OCI-M1 (cell line): ENCODE measurements at places on chromosomes 7 and 10.

DNA sequence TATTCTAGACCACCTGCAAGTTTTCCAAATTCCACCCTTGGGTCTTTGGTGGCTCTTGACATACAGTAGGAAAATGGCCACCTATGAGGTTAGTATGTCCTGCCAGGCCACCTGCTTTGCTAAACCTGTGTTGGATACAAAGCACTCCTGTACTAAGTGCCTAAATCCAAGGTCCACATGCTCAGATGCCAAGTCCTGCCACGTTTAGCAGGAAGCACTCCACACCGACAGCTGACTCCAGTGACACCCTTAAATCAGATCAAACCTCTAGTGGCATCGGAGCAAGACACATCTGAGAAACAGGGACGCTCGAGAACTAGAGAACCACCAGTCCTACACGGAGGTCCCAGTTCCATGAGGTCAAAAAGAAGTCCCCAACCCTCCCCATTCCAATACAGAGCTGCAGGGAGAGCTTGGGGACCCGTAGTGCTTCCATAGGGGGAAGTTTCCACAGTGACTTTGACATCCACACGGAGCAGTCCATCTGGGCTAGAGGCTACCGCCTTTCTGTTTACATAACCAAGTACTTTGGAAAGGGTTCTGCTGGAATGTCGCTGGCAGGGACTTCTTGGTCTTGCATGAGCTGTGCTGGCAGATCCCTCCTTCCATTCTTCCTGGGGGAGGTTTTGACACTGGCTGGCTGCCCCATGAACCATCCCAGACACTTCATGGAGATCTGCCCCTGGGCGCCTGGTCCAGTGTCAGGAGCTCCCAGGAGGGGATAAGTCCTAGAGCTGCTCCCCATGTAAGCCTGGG, 290.6 kb downstream of the PRPF18 start:
- DNase-seq: no peak

GRCh38 chr10:30493609-30494530, 59.9 kb downstream of the MAP3K8 start:
- DNase-seq: peak; percentile 96

DNA sequence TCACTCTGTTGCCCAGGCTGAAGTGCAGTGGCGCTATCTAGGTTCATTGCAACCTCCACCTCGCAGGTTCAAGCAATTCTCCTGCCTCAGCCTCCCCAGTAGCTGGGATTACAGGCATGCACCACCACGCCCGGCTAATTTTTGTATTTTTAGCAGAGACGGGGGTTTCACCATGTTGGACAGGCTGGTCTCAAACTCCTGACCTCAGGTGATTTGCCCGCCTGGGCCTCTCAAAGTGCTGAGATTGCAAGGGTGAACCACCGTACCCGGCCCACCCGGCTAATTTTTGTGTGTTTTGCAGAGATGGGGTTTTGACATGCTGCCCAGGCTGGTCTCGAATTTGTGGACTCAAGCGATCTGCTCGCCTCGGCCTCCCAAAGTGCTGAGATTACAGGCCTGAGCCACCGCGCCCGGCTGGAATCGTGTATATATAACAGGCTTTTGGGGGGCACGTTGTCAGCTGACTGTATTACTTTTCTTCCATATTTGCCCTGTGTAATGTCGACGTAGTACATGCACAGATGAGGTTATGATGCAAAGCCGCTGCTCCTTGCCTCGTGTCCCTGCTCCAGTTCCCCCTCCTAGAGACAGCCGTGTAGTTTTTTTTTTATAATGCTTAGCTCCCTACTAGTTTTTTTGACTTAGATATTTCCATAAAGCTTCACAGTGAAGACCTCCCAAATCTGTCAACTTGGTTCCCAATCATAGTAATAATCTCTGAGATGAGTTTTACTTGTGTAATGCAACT, 883 bp upstream of the TRA2A start:
- no peak for DNase-seq

GRCh38 chr7:17392846-17393245, 94.4 kb downstream of the AHR start:
- no peak for DNase-seq

- DNase-seq: no peak
These were observed 25.3 kb downstream of the BCAP29 start for GRCh38 chr7:107605218-107605815.

DNA sequence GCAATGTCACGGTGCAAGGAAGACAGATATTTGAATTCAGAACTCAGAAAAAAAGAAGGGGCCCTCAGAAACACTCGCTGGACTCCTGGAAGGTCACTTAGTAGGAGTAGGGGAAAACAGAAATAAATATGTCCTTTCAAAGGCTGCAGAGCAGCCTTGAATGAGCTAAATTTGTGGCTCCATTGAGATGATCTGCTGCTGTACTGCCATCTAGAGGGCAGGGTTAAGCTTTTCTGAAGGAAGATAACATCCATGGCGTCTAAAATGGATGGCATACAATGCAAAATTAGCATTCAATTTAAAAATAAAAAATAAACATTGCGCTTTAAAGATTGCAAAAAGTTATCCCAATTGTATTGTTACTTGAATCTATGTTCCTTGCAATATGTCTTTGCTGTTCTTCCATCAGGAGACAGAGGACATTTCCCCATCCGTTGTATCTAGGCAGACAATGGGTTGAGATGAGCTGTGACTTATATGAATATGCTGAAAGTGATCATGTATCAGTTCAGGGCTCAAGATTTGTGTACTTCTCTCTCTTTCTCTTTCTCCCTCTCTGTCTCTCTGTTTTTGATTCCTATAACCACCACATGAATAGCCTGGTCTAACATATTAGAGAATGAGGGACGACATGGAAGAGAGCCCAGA, 642.2 kb downstream of the SH2D4B start:
- DNase-seq: peak; percentile 77

DNA sequence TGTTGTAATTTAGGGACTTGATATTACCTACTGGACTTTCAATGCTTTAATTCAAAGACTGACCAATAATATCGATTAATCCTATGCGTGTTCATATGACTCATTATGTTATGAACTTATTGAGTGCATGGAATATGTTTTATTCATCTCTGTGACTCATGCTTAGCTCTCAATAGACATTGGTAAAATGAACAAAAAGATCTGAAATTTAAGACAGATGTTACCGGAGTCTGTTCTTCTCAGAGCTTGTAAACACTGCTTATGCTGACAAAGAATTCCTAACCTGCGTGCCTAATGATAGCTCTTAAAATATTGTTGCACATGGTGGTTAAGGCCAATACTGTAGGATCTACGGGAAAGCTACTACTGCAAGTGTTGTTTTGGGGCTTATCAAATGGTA, 131.5 kb upstream of the ACBD5 start:
- DNase-seq: no peak

DNA sequence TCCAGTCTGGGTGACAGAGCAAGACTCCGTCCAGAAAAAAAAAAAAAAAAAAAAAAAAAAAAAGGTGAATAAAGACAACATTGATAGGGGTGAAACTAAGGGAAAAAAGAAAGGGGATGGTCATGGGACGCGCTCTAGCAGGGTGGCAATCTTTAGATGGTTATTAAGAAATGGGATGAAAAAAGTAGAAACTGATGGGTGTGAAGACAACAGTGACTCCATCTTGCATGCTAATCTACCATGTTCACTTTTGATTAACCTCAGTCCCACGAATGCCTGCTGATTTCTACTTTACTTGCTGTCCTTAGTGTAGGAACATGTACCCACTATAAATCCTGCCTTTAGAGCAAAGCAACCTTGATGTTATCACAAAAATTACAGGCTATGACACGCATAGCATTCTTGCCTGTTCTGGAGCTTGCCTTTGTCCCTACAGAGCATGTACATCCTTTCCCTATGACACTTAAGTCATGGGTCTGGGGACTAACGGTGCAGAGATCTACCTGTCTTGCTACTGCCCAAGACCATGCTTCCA, 38.5 kb downstream of the P4HA1 start:
- DNase-seq: no peak

GRCh38 chr7:130985361-130985760, 251.4 kb upstream of the KLF14 start:
- DNase-seq: no peak

GRCh38 chr10:35316218-35316967, 19.9 kb upstream of the CCNY start:
- DNase-seq: no peak

DNA sequence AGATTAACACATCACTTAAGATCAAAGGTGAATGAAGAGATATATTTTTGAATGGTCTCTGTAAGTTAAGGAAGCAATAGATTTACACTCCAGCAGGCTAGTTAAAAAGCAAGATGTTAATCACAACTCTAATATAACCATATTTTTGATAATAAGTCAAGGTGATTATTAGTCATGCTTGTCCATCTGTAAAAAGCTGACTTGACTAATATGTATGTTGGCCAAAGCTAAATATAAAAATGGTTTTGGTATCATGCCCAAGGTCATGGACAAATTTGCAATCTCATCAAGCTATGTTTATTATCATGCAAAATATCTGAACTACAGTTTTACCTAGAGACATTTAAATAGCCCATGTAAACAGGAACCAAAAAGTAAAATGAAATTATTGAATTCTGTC, 102.6 kb upstream of the CSTF2T start:
- no peak for DNase-seq

GRCh38 chr7:130444234-130444633, 3.4 kb upstream of the CEP41 start:
- peak; percentile 38 for DNase-seq

GRCh38 chr7:129741743-129742213, 130.3 kb downstream of the NRF1 start:
- DNase-seq: no peak

DNA sequence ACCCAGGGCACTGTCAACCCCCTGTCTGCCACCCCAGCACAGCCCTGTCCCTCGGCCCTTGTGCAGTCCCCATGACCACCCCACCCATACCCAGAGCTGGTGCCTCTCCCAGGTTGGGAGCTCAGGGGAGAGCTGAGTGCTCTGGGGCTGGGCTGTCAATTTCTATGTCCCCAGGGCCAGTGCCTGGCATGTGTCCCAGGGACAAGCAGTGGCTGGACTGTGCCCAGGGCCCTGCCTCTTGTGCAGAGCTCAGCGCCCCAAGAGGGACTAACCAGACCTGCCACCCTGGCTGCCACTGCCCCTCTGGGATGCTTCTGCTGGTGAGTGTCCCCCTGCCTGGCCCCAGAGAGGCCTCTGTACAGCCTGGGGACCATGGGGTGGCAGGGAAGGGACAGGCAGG, 29.0 kb upstream of the ZNF862 start:
- no peak for DNase-seq

DNA sequence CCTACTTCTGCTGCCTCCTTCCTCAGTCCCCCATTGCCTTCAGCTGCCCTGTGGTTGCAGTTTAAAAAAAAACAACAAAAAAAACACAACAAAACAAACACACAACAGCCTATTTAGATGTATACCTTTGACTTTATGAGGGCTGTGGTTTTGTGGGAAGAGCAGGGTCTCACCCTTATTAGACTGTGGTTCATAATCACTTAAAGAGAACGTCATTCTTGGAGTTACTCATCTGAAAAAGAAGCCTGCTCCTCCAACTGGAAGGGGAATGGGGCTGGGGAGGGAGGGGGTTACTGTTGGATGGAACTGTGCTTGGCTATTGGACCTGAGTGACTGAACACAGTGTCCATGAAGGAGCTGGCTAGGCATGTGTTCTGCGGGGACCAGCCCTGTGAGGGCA, 48.1 kb downstream of the SDK1 start:
- DNase-seq: no peak

DNA sequence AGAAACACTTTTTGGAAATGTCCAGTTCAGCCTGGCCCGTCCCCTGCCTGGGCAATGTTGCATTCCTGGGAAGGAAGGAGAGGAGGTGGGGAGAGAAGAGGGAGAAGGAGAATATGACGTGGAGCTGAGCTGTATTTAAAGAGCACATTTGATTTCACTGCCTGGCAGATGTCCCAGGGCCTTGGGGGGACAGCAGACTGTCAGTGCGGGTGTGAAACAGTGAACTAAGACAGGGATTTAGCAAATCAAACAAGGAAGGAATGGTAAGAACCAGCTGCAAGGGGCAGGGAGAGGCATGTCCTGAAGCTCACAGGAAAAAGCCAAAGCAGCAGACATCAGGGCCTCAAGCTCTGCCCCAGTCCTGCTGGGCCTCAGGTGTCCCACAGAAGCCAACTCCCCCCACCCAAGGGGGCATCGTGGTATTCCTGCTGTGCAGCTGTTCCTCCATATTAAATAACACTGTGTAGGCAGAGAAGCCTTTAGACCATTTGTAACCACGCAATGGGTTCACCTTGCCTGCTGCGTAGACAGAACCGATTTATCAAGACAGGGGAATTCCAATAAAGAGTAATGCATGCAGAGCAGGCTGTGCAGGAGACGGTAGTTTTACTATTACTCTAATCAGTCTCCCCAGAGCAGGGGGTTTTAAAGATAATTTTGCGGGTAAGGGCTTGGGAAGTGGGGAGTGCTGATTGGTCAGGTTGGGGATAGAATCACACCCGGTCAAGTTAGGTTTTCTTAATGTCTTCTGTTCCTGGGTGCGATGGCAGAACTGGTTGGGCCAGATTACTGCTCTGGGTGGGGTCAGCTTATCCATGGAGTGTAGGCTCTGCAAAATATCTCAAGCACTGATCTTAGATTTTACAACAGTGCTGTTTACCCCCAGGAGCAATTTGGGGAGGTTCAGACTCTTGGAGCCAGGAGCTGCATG, 18.3 kb downstream of the LEP start:
- DNase-seq: peak; percentile 78

DNA sequence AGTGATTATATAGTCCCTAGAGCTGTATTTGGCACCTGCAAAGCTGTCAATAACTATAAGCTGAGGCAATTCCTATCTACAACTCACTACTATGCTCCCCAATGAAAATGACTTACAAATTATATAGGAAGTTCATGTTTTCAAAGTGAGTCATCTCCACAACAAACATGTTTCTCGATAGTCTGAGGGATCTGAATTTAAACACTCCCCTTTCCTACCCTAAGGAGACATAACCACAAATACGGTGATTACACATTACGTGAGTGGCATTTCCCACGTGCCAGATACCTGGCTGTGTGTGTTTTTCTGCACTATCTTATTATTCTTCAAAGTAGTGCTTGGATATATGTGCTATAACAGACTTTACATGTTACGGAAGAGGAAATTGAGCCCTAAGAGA, 122.5 kb upstream of the C1QL3 start:
- DNase-seq: peak; percentile 26

DNA sequence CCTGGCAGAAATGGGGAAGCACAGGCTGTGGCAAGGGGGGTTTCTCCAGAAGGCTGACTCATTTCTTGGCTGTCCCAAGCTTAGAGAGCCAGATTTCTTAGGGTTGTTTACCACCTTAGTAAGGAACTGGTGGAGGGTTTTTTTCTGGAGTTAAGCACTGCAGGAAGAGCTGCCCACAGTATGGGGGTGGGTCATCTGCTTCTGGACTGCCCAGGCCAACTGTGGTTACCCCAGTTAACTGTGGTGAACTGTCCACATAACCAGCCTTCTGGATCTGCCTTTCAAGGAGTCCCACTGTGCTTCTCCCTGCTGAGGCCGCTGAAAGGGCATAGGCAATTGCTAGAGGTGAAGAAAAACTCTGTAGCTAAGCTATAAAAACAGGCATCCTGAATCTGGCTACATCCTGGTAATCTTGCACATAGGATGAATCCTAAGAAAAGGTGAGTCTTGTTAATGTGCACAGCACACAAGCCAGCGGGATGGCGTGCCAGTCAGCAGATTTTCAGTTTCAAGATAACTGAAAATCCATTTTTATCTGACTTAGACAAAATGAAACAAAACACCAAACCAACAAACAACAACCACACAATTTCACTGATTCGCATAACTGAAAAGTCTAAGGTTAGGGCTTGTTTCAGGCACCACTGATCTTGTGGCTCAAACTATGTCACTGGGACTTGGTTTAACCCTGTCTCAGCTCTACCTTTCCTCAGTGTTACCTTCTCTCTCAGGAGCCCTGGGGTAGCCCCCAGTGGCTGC, 21.6 kb upstream of the TSPAN33 start:
- DNase-seq: peak; percentile 11

- no peak for DNase-seq
These were observed 78.6 kb upstream of the ARMC3 start for GRCh38 chr10:22849077-22849805.

GRCh38 chr7:70634071-70634470, 497.9 kb upstream of the GALNT17 start:
- no peak for DNase-seq
